ENCODE measurements at places on chromosomes 1 and 21.

GRCh38 chr21:45822429-45823099 is 159.0 kb upstream of the COL6A1 start:
- no peak for DNase-seq

DNA sequence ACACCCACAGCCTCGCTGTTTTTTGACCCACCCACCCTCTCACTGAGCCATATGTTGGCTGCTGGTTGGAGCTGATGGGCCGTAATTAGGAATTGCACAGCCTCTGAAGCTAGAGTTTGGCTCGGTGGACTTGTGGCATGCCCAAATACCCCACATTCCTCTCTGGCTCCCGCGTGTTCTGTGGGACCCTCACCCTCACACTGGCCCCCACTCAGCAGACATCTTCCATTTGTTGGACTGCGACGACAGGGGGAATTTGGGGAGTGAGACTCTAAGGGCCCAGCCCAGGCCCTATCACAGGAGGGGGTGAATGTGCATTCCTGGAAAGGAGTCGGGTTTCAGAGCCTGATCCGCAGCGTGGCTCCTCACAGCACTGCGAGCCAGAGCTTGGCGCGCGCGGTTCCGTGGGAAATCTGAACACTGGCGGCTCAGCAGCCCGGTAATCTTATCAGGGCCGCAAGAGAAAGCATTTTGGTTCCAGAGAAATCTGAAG is 5.2 kb downstream of the RCSD1 start:
- DNase-seq: no peak

DNA sequence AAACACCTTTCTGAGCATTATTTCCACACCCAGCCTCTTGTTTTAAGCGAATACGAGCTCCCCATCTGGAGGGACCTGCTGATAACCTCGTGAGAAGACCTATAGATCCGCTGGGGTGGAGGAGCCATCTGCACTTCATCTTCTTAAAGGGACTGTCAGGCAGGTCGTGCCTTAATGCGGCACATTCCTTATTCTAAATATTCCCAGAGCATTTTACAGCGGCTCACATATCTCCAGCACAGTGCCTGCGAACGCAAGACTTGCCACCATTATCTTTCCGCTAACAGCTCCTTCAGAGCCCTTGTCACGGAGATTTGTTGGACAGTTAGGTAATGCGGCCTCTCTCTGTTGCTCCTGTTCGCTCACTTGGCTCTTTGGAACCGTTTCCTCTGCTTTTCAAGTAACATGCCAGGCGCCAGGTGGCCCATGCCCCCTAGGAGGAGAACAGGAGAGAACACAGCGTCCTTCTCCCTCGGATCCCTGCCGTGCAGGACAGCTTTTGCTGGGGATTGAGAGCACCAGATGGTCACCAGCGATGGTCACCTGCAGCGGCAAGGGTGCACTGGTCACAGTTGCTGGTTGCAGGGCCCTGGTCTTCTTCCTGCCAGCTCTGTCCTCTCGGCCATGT is 162.4 kb downstream of the PGBD5 start:
- no peak for DNase-seq

DNA sequence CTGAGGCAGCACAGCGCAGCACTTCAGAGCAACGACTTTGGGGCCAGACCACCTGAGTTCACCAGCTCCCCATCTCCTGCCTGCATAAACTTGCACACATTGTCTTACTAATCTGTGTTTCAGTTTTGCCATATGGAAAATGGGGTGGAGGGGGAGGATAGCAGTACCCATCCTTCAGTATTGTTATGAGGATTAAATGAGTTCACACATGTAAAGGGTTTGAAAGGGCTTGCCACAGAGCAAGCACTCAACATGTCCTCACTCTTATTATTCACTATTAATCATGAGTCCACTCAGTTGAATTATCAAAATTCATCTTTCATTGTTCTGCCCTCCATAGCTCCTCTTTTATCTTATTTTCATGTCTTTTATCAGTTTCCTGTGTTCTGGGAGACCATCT is 40.1 kb upstream of the BMP8B start:
- DNase-seq: no peak

DNA sequence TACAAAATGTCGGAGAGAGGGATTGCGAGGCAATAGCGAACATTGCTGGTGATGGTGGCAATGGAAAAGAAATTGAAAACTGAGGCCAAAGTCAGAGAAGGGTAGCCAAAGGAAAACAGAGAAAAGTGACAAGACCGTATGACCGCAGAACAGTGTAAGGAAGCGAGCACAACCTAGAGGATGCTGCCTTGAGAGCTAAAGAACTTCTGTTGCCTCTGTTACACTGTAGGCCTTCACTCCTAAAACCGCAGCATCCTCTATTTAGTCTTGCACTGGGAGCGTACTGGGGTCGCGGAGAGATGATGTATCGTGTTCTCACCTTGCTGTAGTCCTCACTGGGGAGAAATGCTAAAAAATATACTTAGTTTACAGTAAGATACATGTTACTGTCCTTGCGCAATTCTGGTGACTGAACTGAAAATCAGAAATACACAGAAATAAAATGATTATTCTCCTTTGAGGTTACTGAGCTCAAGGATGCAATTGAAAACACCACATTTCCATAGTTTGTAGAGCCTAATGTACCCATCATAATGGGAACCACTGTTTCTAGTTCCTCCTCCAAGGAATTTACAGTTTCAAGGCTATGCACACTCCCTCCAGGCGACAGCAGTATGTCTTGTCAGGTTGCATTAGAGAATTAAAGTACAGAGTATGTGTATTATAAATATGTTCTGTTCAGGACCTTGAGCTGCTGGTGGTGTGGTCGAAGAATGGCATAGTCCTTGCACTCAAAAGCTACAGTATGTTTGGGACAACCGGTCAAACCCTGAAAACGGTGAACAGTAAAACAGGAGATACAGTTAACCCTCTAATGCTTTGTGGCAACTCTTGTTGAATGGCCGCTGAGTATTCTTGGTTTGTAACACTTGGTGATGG is 1.3 kb downstream of the NEK7 start:
- DNase-seq: no peak

GRCh38 chr1:226579781-226580323 is 31.3 kb downstream of the STUM start:
- DNase-seq: no peak

- DNase-seq: no peak
Observed at GRCh38 chr21:45051580-45052434, 22.6 kb upstream of the ADARB1 start.

DNA sequence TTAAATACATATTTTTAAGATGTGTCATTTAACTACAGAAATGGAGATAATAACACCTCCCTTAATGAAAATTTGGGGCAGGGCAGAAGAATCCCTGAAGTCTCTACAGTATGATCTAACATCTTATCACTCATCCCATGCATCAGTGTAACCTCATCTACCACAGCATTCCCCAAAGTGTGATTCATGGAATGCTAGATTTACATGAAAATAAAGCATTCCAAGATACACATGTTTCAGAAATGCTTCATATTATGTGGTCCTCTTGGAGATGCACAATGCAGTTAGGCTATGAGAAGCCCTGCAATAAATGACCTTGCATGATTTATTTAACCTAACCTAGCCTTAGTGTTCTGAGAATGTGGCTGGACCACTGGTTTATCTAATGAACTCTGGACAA is 166.9 kb upstream of the SYT6 start:
- DNase-seq: no peak

- no peak for DNase-seq
Observed at GRCh38 chr1:206050655-206051235, 2.2 kb upstream of the RHEX start.

- DNase-seq: no peak
Observed at GRCh38 chr1:152946651-152947256, at the start of gene SPRR5. TSS of gene SPRR5 (plus strand) at chr1:152947206. CDS start at chr1:152948555, 1,349 bp downstream.

DNA sequence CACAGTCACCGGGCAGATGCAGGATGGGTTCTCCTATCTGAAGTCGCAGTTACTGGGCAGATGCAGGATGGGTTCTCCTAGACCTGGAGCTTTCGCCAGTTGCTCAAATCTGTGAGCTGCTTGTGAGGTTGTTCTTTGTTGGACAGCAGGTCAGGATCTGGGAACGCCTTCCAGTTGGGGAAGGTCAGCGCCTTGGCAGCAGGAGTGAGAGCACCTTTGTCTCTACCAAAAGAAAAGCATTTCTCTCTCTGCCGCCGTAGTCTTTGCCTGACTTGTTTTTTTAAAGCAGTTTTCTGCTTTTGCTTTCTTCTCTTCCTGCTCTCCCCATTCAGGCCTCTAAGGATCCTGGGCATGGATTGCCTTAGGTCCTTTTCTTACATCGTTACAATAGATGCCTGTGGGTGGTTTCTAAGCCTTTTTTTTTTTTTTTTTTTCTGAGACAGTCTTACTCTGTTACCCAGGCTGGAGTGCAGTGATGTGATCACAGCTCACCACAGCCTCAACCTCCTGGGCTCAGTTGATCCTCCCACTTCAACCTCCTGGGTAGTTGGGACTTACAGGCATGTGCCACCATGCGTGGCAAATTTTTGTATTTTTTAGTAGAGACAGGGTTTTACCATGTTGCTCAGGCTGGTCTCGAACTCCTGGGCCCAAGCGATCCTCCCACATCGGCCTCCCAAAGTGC is 15.7 kb downstream of the PEX14 start:
- DNase-seq: no peak

DNA sequence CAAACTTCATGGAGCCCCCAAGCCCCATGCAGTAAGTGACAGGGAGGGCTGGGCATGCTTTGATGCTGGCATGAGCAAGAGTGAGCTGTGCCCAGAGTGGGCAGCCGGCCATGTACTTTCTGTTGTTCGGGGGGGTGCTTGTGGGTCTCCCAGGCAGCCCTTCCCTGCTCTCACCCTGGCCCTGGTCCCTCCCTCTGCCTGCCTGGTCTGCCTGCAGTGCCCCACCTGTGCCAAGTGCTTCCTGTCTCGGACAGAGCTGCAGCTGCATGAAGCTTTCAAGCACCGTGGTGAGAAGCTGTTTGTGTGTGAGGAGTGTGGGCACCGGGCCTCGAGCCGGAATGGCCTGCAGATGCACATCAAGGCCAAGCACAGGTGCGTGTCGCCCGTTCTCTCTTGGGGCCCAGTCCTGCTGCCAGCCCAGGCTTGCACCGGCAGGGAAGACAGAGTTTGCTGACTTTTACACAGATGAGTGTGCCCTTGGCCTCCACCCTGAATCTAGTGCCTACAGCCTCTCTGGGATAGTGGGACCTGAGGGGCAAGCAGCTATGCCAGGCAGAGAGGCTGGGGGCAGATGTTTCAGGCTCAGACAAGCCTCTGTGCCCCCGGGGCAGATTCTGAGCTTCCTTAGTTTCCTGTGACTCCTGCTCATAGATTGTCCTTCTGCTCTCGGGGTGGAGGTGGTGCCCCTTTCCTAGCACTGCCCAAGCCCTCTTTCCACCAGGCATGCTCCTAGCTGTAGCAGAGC is 7.6 kb downstream of the ZBTB48 start:
- DNase-seq: peak; percentile 80

GRCh38 chr1:32487182-32487581 is 22.3 kb downstream of the ZBTB8B start:
- no peak for DNase-seq

DNA sequence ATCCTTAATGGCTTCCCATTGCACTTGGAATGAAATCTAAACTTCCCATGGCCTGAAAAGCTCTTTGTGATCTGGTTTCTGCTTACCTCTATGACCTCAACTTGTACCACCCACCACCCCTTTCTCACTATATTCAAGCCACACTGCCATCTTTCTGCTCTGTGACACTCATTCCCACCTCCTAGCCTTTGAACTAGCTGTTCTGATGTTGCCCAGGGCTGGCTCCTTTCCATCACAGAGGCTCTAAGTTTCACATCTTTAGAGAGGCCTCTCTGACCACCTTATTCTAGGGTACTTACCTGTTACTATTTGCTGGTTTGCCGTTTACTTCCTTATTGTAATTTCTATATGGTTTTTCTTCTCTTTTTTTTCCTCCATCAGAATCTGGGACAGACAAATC is 4.2 kb downstream of the MPZL1 start:
- DNase-seq: no peak

DNA sequence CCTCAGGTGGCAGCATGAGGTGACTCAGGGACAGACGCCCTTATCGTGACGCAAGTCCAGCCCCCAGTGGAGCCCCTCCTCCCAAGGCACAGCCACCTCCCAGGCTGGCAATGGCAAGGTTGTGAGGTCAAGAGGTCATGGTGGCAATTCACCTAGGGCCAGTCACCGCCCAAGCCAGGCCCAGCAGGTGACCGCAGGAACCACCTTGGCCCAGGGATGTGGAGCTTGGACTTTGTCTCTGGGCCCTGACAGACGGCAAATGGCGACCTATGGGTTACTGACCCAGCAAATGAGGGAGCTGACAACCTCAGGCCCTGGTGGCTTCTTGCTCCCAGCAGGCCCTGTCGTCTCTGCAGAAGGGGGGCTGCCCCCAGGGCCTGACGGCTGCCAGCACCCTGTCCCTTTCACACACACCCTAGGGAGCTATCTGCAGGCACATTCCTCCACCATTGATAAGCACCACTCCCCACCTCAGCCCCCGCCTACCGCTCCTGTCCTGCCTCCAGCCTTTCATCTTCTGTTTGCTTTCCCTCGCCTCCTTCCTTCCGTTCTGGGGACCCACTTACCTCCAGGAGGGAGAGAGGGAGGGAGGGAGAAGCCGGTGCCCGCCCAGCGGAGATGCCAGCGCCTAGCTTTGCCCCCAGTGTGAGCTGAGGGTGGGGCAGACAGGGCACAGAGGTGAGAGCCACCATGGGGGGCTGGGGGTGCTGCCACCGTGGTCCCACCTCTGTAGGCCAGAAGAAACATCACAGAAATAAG is 12.1 kb downstream of the EPHA2 start:
- DNase-seq: no peak

- no peak for DNase-seq
Observed at GRCh38 chr1:93704052-93704451, 22.4 kb upstream of the BCAR3 start.

DNA sequence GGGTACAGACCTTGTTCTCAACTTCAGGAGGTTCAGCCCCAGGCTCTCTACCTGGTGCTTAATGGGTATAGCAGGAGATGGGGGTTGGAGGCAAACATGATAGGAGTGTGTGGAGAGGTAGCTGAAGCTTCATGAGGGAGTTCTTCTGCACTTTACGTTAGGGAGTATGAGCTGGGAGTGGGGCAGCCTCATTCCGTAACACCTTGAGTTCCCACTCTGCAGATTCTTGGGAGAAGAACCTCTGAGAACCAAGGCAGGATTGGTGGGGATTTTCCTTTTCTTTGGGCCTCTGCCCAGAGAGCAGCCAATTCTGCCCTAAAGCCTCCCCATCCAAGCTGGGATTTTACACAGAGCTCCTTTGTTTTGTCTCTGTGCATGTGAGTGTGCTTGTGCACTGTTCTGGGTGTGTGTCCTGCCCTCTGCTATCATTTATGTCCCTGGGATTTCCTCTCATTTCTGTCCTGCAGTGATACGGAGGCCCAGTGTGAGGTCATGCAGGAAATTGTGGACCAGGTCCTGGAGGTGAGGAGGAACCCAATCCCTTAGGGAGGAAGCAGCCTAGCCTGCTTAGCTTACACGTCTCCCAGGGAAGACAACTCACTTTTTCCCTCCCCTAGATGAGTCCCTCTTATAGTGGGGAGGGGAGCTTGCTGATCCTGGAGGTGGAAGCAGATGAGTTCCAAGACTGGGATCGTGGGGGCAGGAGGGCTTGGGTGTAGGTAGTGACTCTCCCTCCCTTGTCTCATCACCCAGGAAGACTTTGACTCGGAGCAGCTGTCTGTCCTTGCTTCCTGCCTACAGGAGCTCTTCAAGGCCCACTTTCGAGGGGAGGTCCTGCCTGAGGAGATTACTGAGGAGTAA is 11.6 kb upstream of the SLC27A3 start:
- no peak for DNase-seq

All from anterior cingulate cortex (tissue), 58 donors.